Immature natural killer cell (primary cell): ENCODE measurements at places on chromosomes 12 and 14.
A peak's percentile ranks its signal among the peaks of the same experiment; 100 is the strongest.

DNA sequence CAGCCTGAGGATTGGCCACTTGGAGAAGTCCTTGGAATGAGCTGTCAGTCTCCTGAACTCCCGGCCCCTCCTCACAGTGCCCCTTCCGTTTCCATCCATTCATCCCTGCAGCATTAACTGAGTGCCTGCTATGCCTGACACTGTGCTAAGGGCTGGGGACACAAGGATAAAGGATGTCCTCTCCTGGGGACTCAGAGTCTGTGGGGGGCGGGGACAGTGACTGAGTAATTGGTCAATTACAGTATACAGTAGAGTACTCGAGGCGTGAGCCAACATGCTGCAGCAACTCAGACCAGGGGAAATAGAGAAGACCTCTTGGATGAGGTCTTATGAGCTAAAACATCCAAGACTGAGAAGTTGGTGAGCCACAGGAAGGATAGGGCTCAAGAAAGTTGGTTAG is 43.4 kb upstream of the PWP1 start:
- no peak for DNase-seq

DNA sequence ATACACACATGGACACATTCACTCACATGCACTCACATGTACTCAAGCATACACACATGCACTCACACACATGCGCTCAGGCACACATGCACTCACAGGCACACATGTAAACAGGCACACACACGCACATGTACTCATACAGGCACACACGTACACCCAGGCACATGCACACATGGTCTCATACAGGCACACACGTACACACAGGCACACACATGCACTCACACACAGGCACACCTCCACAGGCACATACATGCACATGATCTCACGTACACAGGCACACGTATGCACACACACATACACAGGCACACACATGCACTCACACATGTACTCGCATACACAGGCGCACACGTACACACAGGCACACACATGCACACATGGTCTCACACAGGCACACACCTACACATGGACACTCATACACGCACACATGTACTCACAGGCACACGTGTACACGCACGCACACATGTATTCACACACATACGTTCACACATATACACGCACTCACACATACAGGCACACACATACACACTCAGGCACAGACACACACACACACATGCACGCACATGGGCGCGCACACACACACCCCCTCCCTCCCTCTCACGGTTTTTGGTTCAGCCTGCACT is 138.9 kb downstream of the CACNA1C start:
- DNase-seq: no peak

DNA sequence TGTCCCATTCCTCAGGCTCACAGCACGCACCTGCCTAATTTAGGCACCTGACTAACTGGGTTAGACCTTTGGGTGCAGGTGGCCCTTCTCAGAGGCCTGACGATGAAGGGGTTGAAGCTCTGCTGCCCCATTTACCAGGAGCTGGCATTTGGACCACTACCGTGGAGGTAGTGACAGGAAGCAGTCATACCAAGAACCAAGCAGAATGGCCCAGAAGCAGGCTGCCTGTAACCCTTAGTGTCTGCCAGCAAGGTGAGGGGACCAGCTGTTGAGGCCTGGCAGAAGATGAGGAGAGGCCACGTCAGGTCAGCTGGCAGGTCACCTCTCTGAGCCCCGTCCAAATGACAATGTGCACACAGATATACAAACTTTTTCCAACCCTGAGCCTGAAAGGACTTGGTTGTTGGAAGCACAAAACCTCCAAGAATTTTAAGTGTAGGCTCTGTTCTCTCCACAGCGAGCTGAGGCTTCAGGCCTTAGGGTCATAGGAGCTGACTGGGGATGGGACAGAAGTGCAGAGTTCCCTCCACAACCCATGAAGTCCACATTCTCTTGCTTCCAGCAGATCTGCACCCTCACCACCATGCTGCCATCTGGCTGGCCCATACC is 23.1 kb downstream of the VASH1 start:
- no peak for DNase-seq

DNA sequence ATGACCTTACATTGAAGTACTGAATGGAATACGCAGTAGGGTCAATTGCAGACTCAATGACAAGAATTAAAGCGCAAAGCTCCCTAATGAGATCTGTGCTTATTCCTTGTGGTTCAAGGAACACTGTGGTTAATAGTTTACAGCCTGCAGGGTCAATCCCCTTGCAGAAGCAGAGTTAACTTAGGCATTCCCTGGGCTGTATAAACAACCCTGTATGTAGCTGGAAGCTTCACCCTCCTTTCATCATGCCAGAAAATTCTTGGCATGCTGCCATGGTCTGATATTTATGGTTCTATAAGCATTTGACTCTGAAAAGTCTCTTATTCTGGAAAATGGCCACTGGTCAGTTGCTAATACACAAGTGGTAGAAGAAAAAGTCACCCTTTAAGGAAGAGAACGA is 227.7 kb downstream of the NOVA1 start:
- no peak for DNase-seq

GRCh38 chr14:50769863-50770500 is 61.0 kb downstream of the NIN start:
- DNase-seq: no peak

GRCh38 chr12:642633-643474 is 20.4 kb downstream of the NINJ2 start:
- peak; percentile 86 for DNase-seq

DNA sequence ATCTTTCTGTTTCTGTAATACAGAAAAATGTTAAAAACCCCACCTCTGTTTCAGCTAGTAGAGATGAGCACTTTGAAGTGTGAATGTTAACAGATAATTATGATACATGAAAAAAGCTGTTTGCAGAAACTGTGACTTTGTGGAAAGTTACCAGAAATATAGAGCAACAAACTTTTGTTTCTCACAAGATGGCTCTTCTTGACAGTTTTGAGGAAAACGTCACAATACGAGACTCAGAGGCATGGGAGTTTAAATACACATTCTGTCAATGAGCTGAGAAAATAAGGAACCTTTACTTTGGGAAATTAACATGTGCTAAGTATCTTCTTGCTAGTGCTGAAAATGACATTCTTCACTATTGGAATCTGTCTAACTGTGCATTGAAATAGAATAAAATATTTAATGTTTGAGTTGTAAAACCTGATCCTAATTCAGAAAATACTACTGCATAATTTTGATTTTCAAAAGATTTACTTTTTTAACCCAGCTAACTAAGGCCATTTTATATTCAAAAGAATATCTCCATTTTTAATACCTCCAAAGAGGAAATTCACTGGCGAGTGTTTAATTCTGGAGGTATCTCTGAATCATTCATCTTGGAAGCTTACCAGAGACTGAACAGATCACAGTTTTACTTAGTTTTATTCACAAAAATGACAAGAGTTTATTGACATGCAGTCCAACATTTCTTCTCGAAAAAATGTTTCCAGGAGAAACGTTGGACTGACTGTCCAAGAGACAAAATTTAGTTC is 308.9 kb upstream of the LRFN5 start:
- DNase-seq: no peak

DNA sequence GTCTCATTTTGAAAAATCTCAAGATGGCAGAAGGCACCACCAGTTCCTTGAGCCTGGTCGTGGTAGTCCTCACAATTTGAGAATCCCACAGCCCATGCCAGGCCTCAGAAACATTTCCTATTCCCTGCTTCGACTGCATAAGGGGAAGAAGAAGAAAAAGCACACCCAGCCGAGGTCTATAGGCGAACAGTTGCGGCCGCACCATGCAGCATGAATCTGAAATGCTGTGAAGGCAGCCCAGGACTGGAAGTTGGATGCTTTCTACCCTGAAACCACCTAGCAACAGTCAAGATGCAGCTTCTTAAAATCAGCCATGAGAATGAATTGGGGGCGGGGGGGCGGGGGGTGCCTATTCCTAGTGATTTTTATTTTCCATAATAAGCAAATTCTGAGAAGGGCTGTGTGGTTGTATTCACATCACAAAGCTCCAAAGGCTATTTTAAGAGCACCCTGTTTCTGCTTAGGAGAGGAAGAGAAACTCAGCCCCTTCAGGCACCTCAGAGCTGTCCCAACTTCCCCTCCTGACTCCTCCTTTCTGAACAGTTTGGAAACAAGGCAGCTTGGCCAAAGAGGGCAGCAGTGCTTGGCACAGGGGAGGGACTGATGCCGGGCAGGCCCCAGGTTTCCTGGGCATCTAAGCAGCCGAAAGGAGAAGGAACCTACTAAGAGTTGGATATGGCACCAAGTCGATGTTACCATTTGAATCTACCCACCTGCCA is 172.5 kb upstream of the FOXN3 start:
- DNase-seq: no peak

DNA sequence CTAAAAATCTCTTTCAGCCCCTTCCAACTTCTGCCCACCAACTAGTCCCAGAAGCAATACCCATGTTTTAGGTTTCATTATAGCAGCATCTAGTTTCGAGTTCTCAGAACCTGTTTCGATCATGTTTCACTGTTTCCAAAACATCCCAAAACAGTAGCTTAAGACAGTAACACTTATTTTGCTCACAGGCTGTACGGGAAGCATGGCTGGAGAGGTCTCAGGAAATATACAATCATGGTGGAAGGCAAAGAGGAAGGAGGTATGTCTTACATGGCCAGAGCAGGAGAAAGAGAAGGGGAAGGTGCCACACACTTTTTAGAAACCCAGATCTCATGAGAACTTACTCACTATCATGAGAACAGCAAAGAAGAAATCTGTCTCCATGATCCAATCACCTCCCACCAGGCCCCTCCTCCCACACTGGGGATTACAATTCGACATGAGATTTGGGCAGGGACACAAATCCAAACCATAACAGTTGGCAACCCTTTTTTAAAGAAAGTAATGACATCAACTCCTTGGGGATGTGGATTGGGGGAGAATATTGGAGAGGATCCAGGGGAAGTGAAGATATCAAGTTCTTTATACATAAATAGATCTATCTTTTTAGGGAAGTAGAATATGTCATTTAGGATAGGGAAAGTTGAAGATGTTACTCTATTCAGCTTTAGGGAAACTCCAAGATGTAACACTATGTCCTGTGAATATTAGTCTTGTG is 269.9 kb upstream of the PLEKHG7 start:
- no peak for DNase-seq

GRCh38 chr12:113119980-113120669 is 15.4 kb downstream of the RASAL1 start:
- DNase-seq: no peak

GRCh38 chr12:38689704-38690103 is 215.7 kb downstream of the CPNE8 start:
- DNase-seq: no peak

DNA sequence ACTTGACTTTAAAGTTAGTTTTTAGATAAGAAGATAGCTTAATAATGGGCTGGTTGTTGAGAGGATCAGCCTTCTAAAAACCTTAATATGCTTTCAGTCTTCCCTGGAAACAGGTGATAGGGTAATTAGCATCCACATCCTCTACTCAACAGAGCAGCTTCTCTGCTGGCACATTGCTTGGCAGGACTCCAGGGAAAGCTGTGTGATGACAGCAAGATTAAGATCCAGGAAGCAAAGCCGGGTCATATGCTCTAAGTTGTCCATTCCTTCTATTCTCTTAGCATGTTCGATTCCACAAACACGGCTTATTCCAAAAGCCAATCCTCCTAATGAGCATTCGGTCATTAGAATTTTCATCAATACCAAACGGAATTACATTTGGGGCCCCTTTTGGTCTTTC is 87.0 kb downstream of the HMGA2 start:
- DNase-seq: no peak

DNA sequence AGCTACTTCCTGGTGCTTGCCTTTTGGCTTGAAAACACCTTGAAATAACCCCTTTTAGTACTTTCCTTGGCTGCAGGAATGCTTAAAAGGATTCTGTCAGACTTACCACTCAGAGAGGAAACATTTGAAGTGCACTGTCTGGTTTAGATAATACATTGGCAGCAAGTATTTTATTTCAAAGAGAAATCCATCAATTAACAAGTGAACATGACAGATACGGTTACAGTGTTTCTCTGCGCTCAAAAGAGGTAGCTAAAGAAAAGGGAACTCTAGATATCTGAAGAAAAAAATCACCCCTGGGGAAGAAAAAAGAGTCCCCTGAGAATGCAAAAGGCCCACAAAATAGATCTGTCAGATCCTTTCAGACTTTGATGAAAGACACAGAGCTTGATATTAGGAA is 421.9 kb downstream of the LRFN5 start:
- DNase-seq: no peak

- no peak for DNase-seq
These were observed 17.7 kb downstream of the OR6S1 start for GRCh38 chr14:20623798-20624197.

DNA sequence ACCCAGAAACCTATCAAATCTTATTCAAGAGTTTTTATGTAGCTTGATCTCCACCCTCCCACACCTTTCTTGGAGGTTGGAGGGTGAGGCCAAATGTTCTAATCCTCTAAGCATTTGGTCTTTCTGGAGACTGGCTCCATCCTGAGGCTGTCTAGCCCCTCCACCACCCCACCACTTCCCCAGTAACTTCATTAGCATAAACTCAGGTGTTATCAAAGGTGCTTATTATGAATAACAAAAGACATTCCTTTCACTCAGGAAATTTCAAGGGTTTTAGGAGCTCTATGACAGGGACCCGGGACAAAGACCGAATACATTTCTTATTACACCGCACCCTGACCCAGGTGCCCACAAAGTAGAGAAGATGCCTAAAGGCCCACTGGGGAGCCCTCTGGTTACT is 2.8 kb upstream of the TMEM229B start:
- no peak for DNase-seq

DNA sequence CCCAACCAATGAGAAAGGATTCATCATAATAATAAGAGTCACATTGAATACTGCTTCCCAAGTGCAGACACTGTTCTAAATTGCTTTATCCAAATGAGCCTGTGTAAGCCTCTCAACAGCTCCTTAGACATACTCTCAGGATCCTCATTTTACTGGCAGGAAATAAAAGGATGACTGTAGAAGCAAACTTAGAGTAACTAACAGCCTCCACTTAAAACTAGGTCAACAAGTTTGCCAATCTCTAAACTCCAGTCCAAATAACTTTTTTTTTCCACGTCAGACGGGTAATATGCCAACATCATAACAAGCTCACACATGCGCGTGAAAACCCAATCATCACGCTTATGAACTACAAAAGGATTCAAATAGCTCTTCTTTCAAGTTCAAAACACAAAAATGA is 15.3 kb upstream of the DPF3 start:
- DNase-seq: no peak
